ENCODE measurements at places on chromosomes 11 and 22.

- no peak for DNase-seq
Observed at GRCh38 chr11:119347242-119347641, 737 bp upstream of the MFRP start.

- DNase-seq, result no peak
Observed at GRCh38 chr11:94793822-94794221, 25.7 kb downstream of the AMOTL1 start.

GRCh38 chr11:123357990-123358827 lies 71.9 kb upstream of the GRAMD1B start:
- DNase-seq, result peak; percentile 26

DNA sequence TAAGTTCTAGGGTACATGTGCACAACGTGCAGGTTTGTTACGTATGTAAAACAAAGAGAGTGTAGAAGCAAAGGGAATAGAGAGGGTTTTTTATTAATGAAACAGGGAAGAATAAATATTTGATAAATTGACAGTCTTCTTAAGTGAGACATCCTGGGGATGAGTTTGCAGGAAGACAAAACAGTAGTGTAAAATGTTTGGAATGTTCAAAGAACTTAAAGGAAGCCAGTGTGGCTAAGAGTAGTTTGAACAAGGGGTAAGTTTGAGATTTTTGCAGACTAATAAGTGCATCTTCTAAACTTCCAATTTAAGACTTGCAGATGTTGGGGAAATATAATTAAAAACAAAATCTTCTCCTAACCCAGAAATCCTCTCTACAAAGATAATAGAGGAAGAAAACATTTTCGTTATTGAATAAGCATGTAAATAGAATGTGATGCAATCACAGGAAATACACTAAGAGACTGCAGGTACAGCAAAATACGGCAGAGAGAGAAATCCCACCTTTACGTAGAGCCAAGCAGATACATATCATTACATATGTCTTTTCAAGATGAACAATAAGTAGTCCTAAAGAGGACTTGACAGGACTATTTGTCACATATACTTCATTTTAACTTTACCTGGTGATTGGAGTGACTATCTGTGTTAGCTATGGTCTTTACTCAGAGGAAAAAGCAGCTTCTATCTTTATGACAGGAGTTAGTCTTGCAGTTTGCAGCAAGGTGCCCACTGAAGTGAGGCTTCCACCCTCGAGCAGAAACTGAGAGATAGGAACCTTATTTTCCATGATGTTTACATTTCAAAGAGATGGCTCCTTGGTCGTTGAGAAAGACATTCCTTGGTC lies 402.1 kb downstream of the CNTN5 start:
- no peak for DNase-seq

GRCh38 chr11:5242208-5242607 lies 7.4 kb downstream of the HBG1 start:
- DNase-seq, result no peak

DNA sequence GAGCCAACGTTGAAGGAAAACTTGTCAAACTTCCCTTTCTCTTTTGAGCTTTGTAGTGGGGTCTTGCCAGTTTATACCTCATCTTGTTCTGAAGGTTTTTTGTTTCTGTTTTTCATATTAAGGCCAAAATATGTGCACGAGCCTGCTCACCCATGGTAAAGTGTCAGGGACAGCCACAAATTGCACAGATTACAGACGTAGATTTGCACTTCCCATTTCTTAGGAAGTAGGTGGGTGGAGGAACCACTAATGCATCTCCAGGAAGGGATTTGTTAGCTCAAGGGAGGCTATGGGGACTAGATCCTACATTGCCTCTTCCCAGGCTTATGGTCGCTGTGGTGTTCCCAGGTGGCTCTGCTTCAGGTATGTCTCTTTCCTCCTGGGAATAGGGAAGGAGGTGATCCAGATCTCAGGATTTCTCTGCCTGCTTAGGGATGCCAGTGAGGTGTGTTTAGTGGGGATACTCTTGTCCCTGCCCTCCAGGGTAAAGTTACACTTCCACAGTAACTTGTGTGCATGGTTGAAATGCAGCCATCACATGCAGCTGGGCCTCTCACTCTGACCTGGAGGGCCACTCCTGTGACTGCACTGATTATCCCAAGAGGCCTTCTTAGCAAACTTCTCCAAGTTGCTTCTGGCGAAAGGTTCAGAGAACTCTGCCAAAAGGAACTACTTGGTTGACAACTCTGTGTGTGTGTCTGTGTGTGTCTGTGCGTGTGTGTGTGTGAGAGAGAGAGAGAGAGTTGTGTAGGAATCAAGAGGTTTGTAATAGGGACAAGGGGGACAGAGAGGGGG lies 9.8 kb downstream of the PPFIBP2 start:
- peak; percentile 42 for DNase-seq

- DNase-seq, result no peak
Observed at GRCh38 chr22:48171271-48171691, 1408.8 kb downstream of the TBC1D22A start.

- no peak for DNase-seq
Observed at GRCh38 chr11:12808519-12808918, 134.3 kb downstream of the TEAD1 start.
